ENCODE measurements at places on chromosomes 3 and 15. TPM values are rescaled to one million over a fixed set of nuclear protein-coding genes. Genes with fewer than 3 reads are reported as not detected.

- DNase-seq: no peak
- no peaks in the 10 kb centered on the region for H3K27me3 ChIP-seq
- peaks cover 30% of the 10 kb centered on the region for H3K4me1 ChIP-seq
- peaks cover 1% of the 10 kb centered on the region for H3K36me3 ChIP-seq
- no peak overlapping the region for H3K4me3 ChIP-seq
Measured at GRCh38 chr15:92806763-92807162, 93.4 kb upstream of the CHD2 start.

DNA sequence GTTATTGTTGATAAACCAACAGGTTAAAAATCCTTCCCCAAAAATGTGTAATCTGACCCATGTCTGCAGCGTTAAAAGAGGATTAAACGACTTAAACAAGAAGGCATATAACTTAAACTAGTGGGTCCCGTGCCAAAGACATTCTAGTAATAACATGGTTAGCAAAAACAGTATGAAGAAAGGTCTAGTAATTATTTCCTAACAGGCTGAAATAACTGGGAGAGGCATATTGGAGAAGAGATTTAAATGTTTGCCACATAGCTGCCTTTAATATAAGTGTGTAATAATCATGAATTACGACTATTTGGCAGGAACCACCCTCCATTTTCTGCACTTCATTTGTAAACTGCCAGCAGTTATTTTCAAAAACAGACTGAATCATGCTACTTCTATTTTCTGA, 67.7 kb upstream of the CSPG5 start:
- peak overlapping the region; percentile 80 for H3K27ac ChIP-seq
- no peaks in the 10 kb centered on the region for H3K27me3 ChIP-seq
- H3K4me3 ChIP-seq: no peak overlapping the region
- H3K4me1 ChIP-seq: peaks cover 8% of the 10 kb centered on the region
- DNase-seq: no peak

GRCh38 chr3:15470261-15470660, 42.9 kb downstream of the EAF1 start:
- no peak for DNase-seq
- peaks cover 4% of the 10 kb centered on the region for H3K36me3 ChIP-seq
- H3K27ac ChIP-seq: no peak overlapping the region

DNA sequence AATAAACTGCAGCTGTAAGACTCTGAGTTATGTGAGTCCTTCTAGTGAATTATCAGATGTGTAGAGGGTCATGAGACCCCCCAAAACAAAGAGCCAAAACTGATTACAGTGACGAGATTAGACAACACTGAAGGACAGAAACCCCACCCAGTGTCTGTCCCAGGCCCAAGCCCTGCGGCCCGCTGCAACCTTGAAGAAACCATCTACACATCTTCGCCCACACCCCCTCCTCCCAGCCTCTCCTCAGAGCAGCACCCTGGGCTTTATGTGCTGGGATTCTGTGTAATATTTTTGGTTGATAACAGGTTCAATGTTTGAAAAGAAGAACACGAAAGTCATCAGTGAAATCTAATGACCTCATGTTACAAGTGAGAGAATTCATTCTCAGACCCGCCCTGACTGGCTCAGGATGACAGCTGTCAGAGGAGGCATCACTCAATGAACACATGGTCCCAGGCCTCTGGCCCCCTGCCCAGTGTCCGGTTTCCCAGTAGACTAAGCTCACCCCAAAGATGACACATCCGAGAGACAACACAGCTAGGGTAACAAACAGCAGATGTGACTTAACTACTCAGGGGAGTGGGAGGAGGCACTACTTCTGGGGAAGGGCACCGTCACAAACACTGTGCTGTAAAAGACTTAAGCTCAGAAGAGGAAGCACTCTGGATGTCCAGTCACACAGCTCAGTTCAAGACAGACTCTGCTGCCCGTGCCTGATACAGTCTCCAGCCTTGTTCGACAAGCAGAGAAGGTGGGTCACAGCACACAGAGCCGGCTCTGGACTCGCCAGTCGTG, 48.9 kb downstream of the NIPA2 start:
- no peak overlapping the region for H3K4me3 ChIP-seq
- H3K27me3 ChIP-seq: no peaks in the 10 kb centered on the region
- H3K4me1 ChIP-seq: no peaks in the 10 kb centered on the region
- DNase-seq: no peak
- no peak overlapping the region for H3K27ac ChIP-seq
- peaks cover 39% of the 10 kb centered on the region for H3K36me3 ChIP-seq

GRCh38 chr3:89488800-89489580, 381.6 kb downstream of the EPHA3 start:
- H3K27ac ChIP-seq: no peak overlapping the region
- H3K4me3 ChIP-seq: no peak overlapping the region
- H3K36me3 ChIP-seq: no peaks in the 10 kb centered on the region
- no peaks in the 10 kb centered on the region for H3K4me1 ChIP-seq

The SLC4A7 gene
- total RNA-seq: 46.3 TPM

The RLBP1 gene
- not detected for total RNA-seq

DNA sequence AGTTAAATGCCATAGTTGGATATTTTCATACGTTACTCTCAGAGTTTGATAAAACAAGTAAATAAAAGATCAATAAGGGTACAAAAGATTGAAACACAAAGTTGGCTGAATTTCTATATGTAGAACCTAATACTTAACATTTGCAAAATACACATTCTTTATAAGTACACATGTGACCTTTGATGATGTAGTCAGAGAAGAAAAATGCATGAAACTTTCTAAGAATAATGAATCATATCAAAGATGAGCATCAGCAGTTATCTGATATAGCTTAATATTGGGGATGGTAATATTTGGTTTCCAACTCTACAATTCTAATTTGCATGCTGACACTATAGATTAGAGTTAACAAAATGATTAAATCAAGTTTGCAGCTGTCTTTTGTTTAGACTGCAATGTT, 188.0 kb upstream of the TGFBR2 start:
- no peak overlapping the region for H3K27ac ChIP-seq
- no peaks in the 10 kb centered on the region for H3K27me3 ChIP-seq
- no peak for DNase-seq
- no peaks in the 10 kb centered on the region for H3K4me1 ChIP-seq

DNA sequence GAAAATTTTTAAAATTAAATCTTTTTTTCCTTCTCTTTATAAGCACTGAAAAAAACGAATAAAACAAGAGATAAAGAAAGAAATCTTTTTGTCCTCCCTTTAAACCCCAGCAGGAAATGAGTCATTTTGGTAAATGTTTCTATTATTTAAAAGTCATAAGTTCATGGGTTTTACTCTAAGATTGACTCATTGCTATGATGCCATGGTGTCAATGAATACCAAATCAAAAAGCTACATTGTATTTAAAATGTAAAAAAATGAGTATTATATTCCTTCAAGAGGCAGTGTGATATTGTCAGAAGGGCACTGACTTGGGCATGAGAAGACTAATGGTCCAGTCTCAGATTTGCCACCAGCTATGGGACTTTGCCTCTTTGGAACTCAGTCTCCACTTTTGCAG, 303.4 kb upstream of the DNAJC19 start:
- H3K36me3 ChIP-seq: no peaks in the 10 kb centered on the region
- no peak for DNase-seq
- no peaks in the 10 kb centered on the region for H3K4me1 ChIP-seq
- no peak overlapping the region for H3K4me3 ChIP-seq

DNA sequence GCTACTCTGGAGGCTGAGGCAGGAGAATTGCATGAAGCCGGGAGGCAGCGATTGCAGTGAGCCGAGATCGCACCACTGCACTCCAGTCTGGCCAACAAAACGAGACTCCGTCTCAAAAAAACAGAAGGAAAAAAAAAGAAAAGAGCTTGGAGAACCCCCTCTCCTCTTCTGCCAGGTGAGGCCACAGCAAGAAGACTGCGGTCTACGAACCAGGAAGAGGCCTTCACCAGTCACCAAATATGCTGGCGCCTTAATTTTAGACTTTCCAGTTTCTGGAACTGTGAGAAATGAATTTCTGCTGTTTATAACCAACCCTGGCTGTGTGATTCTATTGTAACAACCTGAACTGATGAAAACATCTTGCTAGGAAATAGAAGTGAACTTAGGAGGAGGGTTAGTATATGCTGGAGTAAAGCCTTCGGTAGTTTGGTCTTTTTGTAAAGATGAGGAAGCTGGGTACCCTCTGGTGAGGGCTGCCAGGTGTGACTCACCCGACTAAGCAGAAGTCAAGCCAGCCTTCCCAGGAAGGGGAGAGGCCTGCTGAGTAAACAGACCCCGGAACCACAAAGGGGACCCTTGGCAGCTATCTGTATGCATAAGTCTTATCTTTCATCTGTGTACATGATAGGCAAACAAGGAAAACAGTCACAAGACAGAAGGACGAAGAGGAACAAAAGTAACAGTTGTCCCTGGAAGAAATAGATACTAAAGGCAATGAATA, 78.7 kb downstream of the KLF13 start:
- H3K4me3 ChIP-seq: no peak overlapping the region
- H3K27ac ChIP-seq: no peak overlapping the region
- peaks cover 4% of the 10 kb centered on the region for H3K36me3 ChIP-seq
- DNase-seq: no peak
- no peaks in the 10 kb centered on the region for H3K27me3 ChIP-seq

The ITPKA gene
- total RNA-seq: 0.80 TPM

The LMOD3 gene
- total RNA-seq: not detected

DNA sequence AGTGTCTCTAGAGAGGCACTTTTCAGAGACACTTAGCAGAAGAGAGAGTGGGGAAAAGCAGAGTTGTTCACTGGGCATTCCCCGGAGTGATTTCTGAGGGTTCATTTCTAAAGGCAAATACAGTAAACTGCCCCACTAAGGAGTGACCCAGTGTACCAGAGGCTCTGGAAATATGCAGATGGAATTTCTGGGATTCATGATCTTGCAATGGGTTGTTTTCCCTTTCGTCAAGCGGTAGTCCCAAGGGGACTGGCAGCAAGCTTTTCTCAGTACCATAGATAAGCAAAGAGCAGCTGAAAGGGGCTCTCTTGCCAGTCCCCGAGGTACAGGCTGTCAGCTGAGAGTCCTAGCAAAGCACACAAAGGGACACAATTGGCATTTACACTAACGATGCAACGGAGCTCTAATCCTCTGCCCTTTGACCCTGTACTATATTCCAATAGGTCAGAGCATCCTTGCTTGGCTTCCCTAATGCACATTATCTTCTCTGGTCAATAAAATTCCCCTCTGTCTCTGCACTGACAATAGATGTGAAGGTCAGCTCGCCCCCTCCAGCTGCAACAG, 155.6 kb downstream of the SEMA6D start:
- H3K36me3 ChIP-seq: peaks cover 1% of the 10 kb centered on the region
- H3K4me1 ChIP-seq: no peaks in the 10 kb centered on the region
- H3K27me3 ChIP-seq: no peaks in the 10 kb centered on the region
- H3K4me3 ChIP-seq: no peak overlapping the region
- no peak overlapping the region for H3K27ac ChIP-seq
- no peak for DNase-seq

DNA sequence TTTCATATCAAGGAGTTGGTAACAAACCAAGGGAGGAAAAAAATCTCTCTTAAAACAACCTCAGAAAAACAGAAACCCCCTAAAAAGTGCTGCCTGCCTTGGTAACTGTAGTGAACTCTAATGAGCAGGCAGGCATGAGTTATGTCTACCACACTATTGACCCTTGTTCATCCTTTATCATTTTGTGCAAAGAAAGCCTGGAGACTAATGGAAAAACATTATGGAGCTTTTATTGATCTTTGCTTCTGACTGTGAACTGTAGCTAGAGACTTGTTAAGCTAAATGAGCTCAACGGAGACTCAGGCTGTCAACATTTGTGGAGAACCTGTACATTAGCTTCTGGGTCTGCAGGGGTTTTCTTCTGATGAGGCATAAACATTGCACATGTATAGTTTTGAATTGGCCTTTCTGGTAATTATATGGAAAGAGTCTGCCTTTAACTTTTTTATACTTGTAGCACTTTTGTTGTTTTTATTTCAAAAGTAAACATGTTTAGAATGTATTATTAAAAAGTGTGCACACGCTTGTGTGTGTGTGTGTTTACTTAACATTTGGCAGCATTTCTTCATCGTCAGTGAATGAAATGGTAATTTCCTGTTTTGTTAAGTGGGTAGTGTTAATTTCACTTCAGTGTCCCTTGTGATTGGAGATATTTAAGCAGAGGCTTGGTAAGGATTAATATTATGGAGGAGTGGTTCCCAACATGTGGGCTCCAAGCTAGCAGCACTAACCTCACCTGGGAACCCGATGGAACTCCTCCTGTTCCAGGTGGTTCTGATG, 15.9 kb upstream of the SPTSSB start:
- H3K4me3 ChIP-seq: no peak overlapping the region
- H3K27me3 ChIP-seq: peaks cover 8% of the 10 kb centered on the region
- H3K4me1 ChIP-seq: no peaks in the 10 kb centered on the region
- H3K36me3 ChIP-seq: no peaks in the 10 kb centered on the region
- no peak overlapping the region for H3K27ac ChIP-seq

The ATP13A5 gene
- not detected for total RNA-seq

The GALNT15 gene
- 0.11 TPM for total RNA-seq
